Stimulated activated CD8-positive, alpha-beta memory T cell treated with anti-CD3 and anti-CD28 coated beads, Interleukin-15, amount 100 ng/mL, for 24 hours (primary cell): ENCODE measurements at places on chromosomes 4 and X.

DNA sequence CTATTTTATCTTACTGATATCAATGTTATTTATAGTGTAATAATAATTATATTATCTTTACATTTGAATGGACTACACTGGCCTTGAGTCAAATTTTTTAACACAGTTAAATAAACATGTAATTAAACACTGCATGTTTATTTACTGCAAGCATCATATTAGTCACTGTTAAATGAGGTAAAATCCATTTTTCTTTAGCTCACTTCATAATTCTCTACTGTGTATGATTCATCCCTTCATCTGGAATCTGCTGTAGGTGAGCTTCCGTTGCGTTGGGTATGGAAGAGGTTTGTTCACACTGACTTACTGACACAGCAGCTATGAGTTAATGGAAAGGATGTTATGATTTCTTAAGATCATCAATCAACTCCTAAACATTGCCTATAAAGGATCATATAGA lies 572.3 kb downstream of the PCDH11X start:
- DNase-seq, result no peak

- no peak for DNase-seq
Observed at GRCh38 chrX:95889279-95889678, 795.4 kb upstream of the DIAPH2 start.

DNA sequence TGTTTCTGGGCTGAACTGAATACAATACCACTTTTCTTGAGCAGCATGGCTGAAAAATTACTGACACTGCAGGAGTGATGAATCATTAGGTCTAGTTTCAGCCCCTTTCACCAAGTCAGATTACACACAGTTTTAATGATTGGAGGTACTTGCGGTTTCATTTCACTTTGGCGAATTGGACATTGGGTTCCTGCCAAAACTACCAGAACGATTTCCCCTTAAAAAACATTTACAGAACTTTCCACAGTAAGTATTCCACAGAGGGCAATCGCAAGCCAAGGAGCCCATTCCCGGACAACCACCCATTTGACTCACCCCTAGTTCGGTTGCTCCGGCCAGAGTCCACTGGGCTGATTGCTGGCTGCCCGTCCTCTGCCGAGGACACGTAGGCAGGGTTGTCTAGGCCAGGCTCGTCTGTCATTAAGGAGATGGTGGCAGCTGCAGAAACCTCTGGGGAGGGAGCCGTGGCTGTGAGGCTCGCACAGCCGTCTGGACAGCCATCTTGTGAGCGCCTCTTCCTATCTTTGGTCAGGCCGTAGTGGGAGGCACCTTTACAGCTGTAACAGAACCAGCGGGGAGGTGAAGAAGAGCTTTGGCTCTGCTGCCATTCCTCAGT lies 83.5 kb downstream of the LNX1 start:
- DNase-seq, result no peak

DNA sequence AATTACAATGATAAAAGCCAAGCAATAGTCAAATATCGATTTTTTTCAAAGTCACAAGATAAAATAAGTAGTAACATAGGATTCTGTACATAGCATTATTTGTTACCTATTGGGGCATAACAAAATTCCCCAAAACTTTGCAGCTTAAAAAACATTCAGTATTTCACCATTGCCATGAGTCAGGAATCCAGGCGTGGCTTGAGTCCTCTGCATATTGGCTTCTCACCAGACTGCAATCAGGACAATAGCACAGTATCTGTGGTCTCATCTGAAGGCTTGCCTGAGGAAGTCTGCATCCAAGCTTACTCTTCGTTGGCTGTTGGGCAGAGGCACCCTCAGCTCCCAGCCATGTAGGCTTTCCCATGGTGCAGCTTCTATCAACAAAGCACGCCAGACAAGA lies 6.2 kb upstream of the CTBP1 start:
- no peak for DNase-seq

GRCh38 chrX:75365243-75365975 lies 91.5 kb downstream of the UPRT start:
- DNase-seq, result no peak

- no peak for DNase-seq
Observed at GRCh38 chr4:38572793-38573192, 91.2 kb upstream of the KLF3 start.

DNA sequence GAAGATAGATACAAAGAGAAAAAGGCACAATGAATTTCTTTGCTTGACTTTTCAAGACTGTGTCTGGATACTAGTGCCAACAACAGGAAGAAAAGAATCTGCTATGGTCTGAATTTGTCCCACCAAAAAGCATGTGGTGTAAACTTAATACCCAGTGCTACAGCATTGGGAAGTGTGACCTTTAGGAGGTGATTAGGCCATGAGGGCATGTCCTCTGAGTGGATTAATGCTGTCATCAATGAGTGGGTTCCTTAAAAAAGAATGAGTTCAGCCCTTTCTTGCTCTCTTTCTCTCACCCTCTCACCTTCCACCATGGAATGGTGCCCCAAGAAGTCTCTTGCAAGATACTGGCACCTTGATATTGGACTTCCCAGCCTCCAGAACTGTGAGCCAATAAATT lies 155.7 kb upstream of the GPRIN3 start:
- DNase-seq, result no peak

- DNase-seq, result no peak
Observed at GRCh38 chr4:19187096-19187495, 1064.6 kb upstream of the SLIT2 start.

GRCh38 chrX:38102240-38102639 lies 95.9 kb downstream of the SYTL5 start:
- DNase-seq, result no peak

- no peak for DNase-seq
Observed at GRCh38 chrX:154307202-154307601, 11.6 kb downstream of the TKTL1 start.

GRCh38 chr4:91596718-91597117 lies 707.0 kb upstream of the GRID2 start:
- DNase-seq, result no peak

DNA sequence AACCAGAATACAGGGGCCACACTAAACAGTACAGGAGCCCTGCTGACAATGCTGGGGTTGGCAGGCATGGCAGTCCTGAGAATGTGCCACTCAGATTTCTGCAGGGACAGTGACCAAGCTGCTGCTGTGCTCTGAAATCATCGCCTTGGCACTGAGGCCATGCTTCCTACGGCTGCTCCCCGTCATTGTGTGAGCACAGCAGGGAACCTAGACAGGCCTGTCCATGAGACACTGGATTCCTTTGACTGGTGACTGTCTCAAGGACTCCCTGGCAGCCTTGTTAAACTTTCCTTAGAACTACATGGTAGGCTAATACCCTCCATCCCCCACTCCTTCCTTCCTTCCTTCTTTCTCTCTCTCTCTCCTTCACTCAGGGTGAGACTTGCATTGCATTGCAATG lies 111.4 kb downstream of the LUZP4 start:
- DNase-seq, result no peak

- no peak for DNase-seq
Observed at GRCh38 chr4:121784975-121785374, 16.1 kb upstream of the EXOSC9 start.

DNA sequence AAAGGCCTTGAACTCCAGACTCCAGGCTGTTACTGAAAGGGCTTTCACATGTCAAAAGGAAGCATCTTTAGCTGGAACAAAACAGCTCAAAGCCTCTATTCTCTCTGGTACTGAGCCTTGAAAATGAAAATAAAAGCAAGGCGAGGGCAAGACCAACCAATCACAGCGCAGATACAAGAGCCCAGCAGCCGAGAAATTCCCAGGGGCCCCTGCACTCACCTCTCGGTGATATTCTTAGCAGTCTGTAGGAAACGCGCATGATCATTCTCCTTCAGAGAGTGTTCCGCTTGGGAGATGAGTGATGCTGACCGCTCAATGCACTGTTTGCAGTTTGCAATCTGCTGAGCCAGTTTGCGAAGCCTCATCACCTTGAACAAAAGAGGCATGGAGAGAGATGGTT lies 138.1 kb downstream of the MID1 start:
- DNase-seq, result no peak
